ENCODE measurements at places on chromosomes 16 and 17.

DNA sequence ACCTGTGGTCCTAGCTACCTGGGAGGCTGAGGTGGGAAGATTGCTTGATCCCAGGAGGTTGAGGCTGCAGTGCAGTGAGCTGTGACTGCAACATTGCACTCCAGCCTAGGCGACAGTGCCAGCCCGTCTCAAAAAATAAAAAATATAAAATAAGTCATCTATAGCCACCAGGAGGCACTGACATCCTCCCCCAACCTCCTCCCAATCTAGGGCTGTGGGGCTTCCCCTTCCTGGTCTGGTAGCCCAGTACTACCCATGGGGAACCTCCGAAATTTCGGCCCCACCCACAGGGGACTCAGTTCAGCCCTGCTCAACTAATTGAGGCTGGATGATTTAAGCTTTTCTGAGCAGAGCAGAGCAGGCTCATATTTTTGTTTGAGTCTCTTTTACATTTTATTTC lies 3.2 kb downstream of the ZSCAN10 start:
- H3K27me3 ChIP-seq = no peaks in the 10 kb centered on the region
- peaks cover 29% of the 10 kb centered on the region for H3K4me1 ChIP-seq
- no peaks in the 10 kb centered on the region for H3K36me3 ChIP-seq
- H3K27ac ChIP-seq = no peak overlapping the region
- DNase-seq = peak; percentile 76

DNA sequence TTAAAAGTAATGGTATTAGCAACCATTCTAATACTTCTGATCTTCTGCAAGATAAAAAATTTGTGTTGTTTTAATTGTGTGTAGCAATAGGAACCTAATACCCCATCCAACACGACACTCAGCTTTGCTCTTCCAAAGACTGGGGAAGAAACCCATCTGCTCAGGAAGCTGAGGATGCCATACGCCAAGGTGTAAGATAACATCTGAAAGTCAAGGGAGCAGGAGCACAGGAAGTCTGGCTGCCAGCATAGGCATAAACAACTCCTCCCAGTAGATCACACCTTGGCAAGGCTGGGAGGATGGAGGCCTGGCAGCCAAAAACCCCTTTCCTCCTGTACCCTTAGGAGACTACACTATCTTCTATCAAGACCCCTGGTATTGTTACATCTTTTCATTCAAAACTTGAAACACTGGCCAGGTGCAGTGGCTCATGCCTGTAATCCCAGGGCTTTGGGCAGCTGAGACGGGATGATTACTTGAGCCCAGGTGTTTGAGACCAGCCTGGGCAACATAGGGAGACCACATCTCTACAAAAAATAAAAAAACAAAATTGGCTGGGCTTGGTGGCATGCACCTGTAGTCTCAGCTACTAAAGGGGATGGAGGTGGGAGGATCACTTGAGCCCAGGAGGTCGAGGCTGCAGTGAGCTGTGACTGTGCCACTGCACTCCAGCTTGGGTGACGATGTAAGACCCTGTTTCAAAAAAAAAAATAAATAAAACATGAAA lies 5.7 kb upstream of the SPHK1 start:
- H3K4me1 ChIP-seq = peaks cover 2% of the 10 kb centered on the region
- no peaks in the 10 kb centered on the region for H3K27me3 ChIP-seq
- no peak for DNase-seq
- no peaks in the 10 kb centered on the region for H3K36me3 ChIP-seq
- no peak overlapping the region for H3K4me3 ChIP-seq
- no peak overlapping the region for H3K27ac ChIP-seq

- DNase-seq = peak; percentile 34
- H3K4me3 ChIP-seq = no peak overlapping the region
- H3K36me3 ChIP-seq = peaks cover 1% of the 10 kb centered on the region
- H3K4me1 ChIP-seq = no peaks in the 10 kb centered on the region
Measured at GRCh38 chr16:13376174-13376573, 474.8 kb downstream of the SHISA9 start.

GRCh38 chr17:10737168-10737622 lies 7.4 kb upstream of the TMEM220 start:
- peak; percentile 58 for DNase-seq
- peaks cover 20% of the 10 kb centered on the region for H3K4me1 ChIP-seq
- no peak overlapping the region for H3K4me3 ChIP-seq
- H3K27me3 ChIP-seq = no peaks in the 10 kb centered on the region

GRCh38 chr16:80997139-80997798 lies 9.4 kb downstream of the CMC2 start:
- peak overlapping the region; percentile 75 for H3K4me3 ChIP-seq
- no peaks in the 10 kb centered on the region for H3K27me3 ChIP-seq
- DNase-seq = no peak
- peaks cover 26% of the 10 kb centered on the region for H3K36me3 ChIP-seq
- H3K4me1 ChIP-seq = peaks cover 70% of the 10 kb centered on the region

GRCh38 chr16:75293772-75294171 lies 42.3 kb upstream of the BCAR1 start:
- H3K4me1 ChIP-seq = peaks cover 6% of the 10 kb centered on the region
- peaks cover 2% of the 10 kb centered on the region for H3K27me3 ChIP-seq
- DNase-seq = no peak
- H3K4me3 ChIP-seq = no peak overlapping the region
- peaks cover 48% of the 10 kb centered on the region for H3K36me3 ChIP-seq

DNA sequence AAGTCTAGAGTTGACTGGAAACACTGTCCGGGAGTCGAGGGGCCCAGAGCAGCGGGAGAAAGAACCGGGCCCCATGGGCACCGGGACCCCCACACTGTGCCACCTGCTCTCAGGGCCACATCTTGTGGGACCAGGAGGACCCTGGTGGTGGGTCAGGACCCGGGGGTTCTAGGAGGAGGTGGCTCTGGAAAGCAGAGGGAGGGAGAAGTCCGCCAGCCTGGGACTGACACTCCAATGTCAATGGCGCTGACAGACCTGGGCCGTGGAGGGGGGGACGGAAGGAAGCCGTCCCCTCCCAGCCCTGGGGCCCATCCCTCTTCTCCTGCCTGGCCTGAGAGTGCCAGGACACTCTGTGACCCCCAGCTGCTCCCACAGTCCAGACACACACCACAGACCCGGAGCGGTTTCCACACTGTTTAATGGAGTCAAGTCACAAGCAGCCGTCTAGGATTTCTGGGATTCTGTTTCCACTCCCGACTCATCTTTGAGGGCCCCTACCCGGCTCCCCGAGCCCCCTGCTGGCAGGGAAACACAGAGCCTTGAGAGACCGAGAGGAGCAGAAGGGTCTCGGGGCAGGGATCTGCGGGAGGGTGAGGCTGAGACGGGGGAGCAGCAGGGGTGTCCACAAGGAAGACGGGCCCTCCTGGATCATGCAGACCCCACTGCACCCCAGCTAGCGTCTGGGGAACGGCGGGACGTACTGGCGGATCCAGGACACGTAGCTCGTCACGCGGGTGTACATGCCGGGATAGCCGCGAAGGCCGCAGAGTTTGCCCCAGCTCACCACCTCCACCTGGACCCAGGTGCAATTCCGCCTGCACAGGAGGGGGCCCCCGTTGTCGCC lies 23.5 kb upstream of the UBE2I start:
- H3K27ac ChIP-seq = no peak overlapping the region
- no peak overlapping the region for H3K4me3 ChIP-seq
- H3K27me3 ChIP-seq = peaks cover 26% of the 10 kb centered on the region

DNA sequence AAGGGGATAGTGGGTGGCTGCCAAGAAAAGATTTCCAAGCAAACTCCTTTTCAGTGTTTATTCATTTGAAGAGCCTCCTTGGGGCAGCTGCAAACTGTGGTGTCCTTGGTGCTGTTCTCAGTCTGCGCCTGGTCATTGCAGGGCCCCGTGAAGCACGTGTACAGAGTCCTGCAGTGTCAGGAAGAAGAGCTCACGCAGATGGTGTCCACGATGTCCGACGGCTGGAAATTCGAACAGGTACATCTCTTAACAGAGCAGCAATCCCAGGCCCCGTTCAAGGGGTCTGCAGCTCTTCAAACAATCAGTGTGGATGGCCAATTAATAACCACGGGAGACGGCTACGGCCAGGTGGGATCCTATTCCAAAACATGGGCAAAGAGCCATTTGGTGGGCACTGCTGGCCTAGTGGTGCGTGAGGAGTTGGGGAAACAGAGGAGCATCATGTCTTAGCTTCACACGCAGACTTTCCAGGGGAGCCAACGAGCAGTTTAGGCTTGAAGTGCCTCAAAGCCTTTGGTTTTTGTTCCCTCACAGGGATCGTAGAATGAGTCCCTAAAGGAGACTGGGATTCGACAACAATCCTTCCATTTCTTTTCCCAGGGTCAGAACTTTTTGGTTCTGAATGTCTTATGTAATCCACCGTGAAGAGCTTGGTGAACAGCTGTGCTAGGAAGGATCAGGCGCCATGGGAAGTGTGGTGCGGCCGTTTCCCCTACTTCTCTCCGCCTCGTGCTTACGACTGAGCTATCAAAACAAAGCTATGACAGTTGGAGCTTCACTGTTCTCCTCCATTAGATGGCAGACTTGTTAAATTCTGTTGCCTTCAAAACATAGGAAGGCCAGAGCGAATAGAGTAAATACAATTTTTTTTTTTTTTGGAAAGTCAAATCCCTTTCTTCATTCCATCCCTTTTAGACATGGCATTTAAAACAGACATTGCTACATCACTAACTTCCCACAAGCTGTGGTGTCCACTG lies 12.6 kb downstream of the KCTD2 start:
- H3K36me3 ChIP-seq = peaks cover 16% of the 10 kb centered on the region
- DNase-seq = no peak
- H3K4me3 ChIP-seq = no peak overlapping the region
- H3K27me3 ChIP-seq = no peaks in the 10 kb centered on the region
- no peak overlapping the region for H3K27ac ChIP-seq

- no peak overlapping the region for H3K27ac ChIP-seq
- H3K27me3 ChIP-seq = peaks cover 6% of the 10 kb centered on the region
- no peaks in the 10 kb centered on the region for H3K4me1 ChIP-seq
- no peaks in the 10 kb centered on the region for H3K36me3 ChIP-seq
- no peak overlapping the region for H3K4me3 ChIP-seq
- DNase-seq = no peak
Measured at GRCh38 chr16:13120557-13120956, 219.2 kb downstream of the SHISA9 start.

GRCh38 chr17:10360578-10360977 lies 12.2 kb downstream of the MYH13 start:
- no peaks in the 10 kb centered on the region for H3K4me1 ChIP-seq
- H3K4me3 ChIP-seq = no peak overlapping the region
- H3K27me3 ChIP-seq = no peaks in the 10 kb centered on the region
- no peak for DNase-seq
- H3K36me3 ChIP-seq = no peaks in the 10 kb centered on the region

DNA sequence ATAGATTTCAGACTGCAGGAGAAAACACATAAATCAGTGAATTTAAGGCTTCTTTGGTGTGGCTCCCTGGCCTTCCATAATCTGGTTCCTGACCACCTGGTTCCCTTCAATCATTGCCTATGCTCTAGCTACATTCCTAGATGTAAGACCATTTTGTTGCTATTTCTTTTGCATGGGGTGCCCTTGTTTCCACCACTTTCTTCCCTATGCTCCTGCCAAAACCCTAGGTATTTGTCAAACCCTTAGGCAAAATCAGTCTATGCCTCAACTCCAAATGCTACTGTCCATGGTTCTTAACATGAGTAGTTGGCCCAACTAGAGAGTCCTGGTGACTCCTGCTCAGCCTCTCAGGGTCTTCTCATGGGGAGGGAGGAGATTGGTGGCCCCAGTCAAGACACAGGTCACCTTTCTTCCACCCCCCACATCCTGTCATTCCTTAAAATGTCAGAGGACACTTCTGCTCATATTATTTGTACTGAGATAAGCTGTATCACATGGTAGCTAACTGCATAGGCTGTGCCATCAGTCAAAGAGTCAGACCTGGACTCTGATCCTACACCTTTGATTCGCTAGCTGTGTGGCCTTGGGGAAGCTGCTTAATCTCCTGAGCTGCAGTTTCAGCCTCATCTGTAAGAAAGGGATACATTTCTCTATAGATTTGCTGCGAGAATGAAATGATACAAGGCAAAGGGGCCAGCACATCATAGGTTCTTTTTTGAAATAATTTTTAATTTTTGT lies 15.0 kb downstream of the ACSM5 start:
- H3K36me3 ChIP-seq = no peaks in the 10 kb centered on the region
- DNase-seq = no peak
- H3K4me3 ChIP-seq = no peak overlapping the region
- H3K27ac ChIP-seq = no peak overlapping the region
- no peaks in the 10 kb centered on the region for H3K4me1 ChIP-seq

GRCh38 chr17:31486351-31487062 lies 95.0 kb downstream of the RAB11FIP4 start:
- no peaks in the 10 kb centered on the region for H3K27me3 ChIP-seq
- no peak overlapping the region for H3K27ac ChIP-seq
- H3K4me3 ChIP-seq = peak overlapping the region; percentile 81

GRCh38 chr16:56715126-56715525 lies 14.8 kb upstream of the NUP93 start:
- no peak overlapping the region for H3K4me3 ChIP-seq
- peaks cover under 1% of the 10 kb centered on the region for H3K4me1 ChIP-seq
- H3K36me3 ChIP-seq = no peaks in the 10 kb centered on the region
- no peak for DNase-seq
- no peaks in the 10 kb centered on the region for H3K27me3 ChIP-seq
- no peak overlapping the region for H3K27ac ChIP-seq

GRCh38 chr17:11109106-11109505 lies 131.9 kb upstream of the SHISA6 start:
- no peaks in the 10 kb centered on the region for H3K4me1 ChIP-seq
- H3K27ac ChIP-seq = no peak overlapping the region
- H3K36me3 ChIP-seq = no peaks in the 10 kb centered on the region
- H3K4me3 ChIP-seq = no peak overlapping the region

DNA sequence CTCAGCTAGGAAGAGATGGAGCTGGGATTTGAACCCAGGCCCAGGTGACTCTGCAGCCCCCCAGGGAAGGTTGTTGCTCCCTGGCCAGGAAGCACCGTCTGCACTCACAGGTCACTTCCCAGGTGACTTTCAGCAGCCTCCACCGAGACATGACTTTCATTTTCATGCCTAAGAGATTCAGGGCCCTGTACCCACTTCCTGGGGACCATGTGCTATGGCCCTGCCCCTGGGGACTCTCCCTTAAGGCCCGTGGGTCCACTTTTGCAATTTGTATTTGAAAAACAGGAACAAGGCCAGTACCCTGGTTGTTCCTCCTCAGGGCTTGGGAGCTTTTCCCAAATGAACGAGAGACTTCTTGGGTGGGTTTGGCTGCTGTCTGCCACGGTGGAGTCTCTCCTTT lies 191.0 kb downstream of the IRF8 start:
- DNase-seq = no peak
- no peak overlapping the region for H3K4me3 ChIP-seq
- no peak overlapping the region for H3K27ac ChIP-seq
- no peaks in the 10 kb centered on the region for H3K27me3 ChIP-seq

DNA sequence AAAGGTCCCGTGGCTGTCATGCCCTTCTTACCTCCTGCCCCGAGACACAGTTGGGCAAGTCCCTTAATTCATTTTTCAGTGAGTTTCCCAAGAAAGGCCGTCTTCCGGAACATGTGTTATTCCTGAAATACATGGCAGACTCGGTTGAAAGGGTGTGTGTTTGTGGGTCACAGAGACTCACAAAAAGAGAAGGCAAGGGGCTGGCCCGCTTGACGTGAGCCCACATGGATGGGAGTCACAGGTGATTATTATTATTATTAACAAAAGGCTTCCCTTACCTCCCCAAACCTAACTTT lies 34.1 kb upstream of the CCR7 start:
- H3K4me1 ChIP-seq = peaks cover 95% of the 10 kb centered on the region
- H3K27me3 ChIP-seq = no peaks in the 10 kb centered on the region
- DNase-seq = no peak
- H3K27ac ChIP-seq = peak overlapping the region; percentile 98
- peaks cover 11% of the 10 kb centered on the region for H3K36me3 ChIP-seq
- peak overlapping the region; percentile 67 for H3K4me3 ChIP-seq
